NCI-H526 treated with DMSO at 0.1 percent for 48 hours (cell line): ENCODE measurements at places on chromosomes 5 and 9.

DNA sequence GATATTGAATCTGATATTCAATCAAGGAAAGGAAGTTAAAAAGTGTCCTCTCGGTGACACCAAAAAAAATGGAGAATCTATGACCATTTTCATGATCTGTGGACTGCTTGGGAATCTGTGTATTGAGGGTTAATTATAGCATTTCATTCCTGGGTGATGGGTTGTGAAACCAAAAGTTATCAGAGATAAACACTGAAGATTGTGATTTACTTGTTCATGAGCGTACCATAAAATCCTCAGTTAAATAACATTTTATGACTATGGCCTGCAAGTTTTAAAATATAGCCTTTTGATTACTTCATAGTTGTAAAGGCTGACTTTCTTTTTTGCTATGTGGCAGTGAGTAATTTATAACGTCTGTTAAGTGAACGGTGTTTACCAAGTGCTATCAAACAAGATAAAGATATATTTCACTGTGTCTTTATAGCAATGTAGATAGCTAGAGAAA is 267.9 kb upstream of the SEMA6A start:
- DNase-seq, result no peak

DNA sequence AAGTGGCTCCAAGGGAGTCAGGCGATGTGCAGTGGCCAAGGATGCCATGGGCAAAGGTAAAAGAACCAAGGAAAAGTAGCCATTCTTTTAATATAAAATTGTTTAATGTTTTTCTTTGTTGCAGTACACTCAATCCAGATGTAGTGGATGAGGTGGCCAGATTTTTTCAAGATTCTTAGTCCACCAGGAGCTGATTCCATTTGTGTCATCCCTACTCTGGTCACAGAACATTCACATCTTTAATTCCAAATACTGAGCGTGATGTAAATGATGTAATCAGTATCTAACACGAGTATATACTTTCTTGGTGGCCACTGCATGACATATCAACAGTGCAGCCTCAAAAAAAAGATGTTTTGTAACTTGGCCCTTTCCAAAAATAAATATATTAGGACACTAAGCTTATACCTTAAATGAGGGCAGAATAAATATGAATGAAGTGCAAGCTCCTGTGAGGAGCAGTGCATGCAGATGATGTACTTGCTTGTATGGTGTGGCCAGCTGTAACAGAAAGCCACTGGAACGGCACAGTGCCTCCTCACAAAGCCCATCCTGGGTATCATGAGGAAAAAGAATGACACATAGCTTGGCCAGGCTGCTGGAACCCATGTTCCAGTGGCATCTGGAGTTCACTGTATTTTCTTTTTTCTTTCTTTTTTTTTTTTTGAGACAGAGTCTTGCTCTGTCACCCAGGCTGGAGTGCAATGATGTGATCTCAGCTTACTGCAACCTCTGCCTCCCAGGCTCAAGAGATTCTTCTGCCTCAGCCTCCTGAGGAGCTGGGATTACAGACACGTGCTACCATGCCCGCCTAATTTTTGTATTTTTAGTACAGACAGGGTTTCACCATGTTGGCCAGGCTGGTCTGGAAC is 6.5 kb upstream of the SPATA24 start:
- DNase-seq, result no peak

DNA sequence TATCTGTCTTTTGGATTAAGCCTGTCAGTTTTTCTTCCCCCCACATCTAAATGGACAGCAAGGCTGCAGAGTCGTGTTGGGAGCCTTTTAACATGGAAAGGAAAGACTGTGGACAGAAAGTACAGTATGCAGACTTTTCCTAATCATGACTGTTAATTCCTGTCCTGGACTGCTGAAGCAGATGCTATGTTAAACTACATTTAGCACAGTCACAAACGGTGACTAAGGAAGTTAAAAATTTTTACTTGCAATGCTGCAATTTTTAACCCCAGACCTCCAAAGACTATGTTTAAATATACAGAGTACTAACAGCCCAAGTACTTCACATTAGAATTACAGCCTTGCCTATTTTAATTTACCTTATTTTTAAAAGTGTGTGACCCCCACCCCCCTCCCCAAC is 51.8 kb downstream of the ELAVL2 start:
- DNase-seq, result no peak

- no peak for DNase-seq
Observed at GRCh38 chr5:108432024-108432423, 50.1 kb upstream of the FBXL17 start.
